ENCODE measurements at places on chromosomes 7 and 10.

- no peak for DNase-seq
Observed at GRCh38 chr10:112956631-112957350, 6.7 kb downstream of the TCF7L2 start.

DNA sequence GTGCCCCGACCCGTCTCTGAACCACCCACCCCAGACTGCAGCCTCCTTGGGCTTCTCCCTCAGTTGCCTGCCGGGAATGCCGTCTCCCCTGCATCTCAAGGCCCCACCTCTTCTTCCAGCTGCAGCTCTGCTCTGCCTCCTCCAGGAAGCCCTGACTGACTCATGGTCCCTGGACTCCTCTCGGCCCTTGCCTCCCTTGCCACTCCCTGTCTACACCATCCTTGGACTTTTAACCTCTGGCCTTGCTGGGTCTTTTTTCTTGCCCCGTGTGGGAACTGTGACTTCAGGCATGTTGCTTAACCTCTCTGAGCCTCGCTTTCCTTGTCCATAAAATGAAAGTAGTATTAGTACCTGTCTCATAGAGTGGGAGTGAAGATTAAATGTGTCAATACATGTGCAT is 56.3 kb downstream of the C10orf105 start:
- no peak for DNase-seq

DNA sequence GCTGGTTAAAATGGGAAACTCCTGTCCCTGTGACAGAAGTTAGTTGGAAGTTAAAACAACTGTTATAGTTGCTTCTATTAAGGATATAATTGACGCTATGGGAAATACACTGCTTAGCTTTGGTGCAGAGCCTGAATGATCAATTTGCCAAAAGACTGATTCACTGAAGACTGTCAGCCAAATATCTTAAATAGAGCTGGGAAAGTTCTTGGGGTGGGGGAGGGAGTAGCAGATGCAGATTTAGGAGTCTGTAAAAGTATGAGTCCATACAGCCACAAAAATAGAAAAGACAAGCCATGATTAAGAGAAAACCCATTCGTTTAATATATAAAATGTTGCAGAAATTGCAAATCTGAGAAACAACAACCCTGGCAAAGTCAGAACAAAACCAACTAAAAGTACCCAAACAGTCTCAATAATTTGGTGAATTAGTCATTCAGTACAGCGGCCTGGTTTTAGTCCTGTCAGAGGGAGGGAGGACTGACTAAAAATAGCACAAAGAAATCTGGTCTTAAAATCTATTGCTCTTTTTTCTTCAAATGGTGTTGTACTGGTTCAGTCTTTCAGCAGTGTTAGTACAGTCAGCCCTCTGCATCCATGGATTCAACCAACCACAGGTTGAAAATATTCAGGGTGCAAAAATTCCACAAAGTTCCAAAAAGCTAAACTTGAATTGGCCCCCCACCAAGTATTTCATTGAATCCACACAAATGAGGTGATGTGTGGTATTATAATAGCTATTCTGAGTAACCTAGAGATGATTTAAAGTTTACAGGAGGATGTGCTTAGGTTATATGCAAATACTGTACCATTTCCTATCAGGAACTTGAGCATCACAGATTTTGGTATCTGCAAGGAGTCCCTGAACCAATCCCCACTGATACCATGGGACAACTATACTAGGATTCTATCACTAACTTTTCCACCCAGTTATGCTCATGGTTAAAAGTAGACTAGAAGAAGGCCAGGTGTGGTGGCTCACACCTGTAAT is 30.0 kb downstream of the STK17A start:
- no peak for DNase-seq

GRCh38 chr10:113541549-113541927 is 11.3 kb upstream of the HABP2 start:
- no peak for DNase-seq

DNA sequence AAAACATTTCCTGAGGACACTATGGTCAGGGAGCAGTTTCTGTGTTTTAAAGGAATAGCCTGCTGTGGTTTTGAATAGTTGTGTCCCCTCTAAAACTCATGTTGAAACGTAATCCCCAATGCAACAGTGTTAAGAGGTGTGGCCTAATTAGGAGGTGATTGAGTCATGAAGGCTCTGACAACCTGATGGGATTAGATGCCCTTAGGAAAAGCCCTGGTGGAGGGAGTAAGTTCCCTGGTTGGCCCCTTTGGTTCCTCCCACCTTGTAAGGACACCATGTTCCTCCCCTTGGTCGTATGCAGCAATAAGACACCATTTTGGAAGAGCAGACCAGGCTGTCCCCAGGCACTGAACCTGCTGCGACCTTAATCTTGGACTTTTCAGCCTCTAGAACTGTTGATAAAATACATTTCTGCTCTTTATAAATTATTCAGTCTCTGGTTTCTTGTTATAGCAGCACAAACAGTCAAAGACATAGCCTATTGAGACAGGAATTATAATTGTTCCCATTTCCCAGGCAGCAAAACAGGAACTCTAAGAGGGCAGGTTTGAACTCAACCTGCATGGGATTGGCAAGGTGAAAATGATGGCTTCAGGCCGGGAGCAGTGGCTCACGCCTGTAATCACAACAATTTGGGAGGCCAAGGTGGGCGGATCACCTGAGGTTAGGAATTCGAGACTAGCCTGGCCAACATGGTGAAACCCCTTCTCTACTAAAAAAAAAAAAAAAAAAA is 20.5 kb upstream of the TNS3 start:
- no peak for DNase-seq

GRCh38 chr7:92691578-92691977 is 101.4 kb upstream of the FAM133B start:
- DNase-seq: no peak

- DNase-seq: no peak
Observed at GRCh38 chr7:39084349-39084748, 106.6 kb downstream of the POU6F2 start.

DNA sequence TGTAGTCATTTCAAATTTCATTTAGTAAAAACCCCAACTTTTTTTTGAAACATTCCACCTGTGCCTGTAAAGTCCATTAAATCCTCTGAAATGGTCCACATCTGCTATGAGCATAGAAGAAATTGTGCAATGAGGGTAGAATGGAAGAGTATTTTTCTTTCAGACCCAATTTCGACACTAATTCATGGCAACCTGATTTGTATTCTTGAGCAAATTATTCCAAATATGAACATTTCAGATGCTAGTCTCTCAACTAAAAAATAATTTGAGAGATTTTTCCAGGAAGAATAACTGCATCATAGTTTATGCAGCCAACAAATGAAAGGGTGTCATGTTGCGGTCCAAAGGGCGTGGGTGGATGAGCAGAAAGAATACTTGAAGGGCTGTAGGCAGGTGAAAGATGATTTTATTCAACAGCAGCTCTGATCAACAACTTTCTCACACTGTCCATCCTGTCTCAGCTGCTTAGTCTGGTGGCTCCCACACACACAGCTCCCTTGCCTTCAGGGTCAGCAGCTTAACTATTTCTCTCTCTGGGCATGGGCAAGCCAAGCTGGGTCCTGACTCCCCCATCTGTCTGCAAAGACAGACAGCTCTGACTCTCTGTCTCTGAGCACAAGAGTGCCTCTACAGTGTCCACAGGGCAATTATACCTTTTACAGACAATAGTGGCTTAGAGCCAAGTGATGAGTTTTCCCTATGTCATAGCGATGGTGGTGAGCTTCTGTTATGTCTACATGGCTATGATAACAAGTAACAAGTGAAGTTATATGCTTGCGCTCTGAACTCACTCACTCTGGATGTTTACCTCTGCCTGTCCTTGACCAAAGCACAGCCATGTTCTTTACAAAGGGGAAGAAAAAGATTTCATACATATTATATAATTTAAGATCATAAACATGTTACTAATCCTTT is 11.5 kb downstream of the STEAP2 start:
- DNase-seq: no peak

- no peak for DNase-seq
Observed at GRCh38 chr10:45044290-45044689, 43.6 kb downstream of the ZNF22 start.

DNA sequence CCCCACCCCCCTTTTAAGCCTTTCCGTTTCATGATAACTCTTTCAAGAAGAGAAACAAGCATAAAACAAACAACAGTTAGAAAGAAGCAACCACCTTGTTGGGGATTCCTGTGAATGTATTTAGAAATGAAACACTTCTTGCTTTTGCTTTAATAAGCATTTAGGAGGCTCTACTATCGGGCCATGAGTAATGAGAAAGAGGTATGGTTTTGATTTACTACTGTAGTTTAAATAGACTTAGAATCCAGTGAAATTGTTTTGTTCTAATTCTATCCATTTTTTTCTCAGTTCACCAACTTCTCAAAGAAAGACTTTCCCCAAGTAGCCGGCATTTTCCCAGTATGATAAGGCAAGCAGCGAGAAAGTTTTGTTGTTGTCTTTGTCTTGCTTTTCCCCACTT is 168.7 kb upstream of the HABP2 start:
- DNase-seq: no peak

- DNase-seq: no peak
Observed at GRCh38 chr10:72597897-72598296, 28.0 kb downstream of the MICU1 start.

DNA sequence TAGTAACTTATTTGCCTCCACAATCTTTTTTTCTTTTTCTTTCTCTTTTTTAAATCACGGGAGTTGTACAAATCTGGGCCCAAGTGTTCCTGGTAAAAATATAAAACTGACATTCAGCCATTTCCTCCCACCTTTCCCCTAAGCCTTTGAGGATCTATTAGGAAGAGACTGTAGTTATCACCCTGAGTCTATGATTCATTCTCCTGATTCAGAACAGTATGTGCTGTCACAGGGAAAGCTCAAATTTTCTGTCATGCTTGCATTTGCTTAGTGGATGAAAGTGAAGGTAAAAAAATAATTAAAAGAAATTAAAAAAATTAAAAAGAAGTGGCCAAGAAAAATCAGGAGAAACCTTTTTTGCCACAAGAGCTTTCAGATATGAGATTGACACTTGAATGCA is 71.7 kb downstream of the KIF20B start:
- no peak for DNase-seq

DNA sequence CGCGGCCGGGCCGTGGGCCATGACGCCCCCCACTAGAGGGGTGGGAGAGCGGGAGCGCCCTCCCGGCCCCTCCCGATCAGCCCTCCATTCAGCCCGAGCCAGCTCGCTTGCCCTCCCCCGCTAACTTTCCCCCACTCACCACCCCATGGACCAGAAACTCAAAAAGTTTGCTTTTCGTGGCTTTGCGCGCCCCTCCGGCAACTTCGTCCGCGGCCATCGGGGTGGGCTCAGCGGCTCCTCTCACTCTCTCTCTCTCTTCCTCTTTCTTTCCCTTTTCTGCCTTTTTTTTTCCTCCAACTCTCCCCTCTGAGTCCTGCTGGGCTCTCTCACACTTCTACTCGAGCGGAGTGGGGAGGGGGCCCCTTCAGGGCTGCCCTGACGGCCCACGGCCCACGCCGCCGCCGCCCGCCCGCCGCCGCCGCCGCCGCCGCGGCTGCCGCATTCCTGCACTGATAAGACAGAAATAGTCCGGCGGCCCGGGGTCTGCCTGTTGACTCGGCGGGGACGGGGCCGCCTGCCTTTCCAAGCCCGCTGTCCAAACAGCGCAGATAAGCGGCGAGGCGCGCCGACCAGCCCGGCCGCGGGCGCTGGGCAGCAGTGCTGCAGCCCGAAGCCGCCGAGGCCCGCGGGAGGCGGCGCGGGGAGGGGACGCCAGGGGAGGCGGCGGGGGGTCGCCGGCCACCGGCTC is at the start of gene SMARCD3:
Gene SMARCD3, minus strand, starts transcription at position 349 of the 688 bp plus-strand sequence. Its CDS starts 132 bp downstream, at position 217.
- peak; percentile 84 for DNase-seq

DNA sequence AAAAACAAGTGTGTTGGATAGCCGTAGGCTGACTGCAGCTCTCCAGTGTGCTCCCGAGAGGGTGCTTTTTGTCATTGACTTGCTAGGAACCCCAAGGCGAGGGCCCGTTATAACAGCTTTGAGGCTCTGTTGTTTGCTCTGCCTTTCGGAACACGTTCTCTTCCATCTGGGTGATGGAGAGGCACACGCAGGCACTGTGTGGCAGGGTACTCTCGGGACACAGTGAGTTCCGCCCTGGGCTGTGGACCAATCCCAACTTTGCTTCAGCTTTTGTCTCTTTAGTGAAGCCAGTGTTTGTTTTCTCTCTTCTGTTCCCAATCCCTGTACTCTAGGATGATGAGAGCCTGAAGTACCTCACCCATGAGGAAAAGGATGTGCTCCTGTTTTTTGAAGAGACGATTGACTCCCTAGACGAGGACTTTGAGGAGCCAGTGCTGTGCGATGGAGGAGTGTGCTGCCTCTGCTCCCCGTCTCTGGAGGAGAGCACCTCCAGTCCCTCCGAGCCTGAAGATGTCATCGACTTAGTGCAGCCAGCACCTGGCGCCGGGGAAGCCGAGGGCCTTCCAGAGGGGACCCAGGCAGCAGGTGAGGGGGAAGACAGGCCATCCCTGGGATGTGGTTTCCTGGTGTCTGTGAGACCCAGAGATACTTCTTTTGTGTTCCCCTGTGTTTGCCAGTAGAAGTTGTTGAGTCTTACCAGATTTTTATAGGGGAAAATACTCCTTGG is 43.2 kb downstream of the PROSER2 start:
- no peak for DNase-seq

Data from mesothelial cell of epicardium (in vitro differentiated cells).